Left ventricle myocardium superior (tissue), 1 donor: ENCODE measurements at places on chromosomes 1 and 21.

- no peak for DNase-seq
Observed at GRCh38 chr1:8787218-8787617, 30.2 kb downstream of the RERE start.

DNA sequence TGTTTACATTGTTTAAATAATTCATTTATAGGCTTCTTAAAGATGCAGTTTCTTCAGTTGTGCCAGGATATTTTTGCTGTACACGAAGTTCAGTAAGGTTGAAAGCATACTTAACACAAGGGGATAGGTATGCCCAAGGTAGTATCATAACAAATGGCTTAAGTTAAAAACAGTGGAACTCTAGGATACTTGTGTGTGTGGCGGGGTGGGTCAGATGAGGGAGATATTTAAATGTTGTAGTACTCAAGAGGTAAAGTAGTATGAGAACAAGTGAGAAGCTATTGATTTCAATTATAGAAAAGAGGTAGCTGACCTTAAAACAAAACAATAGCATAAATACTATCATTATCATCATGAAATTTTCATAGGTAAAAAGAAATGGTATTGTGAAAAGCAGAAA is 6.2 kb downstream of the LRRC7 start:
- no peak for DNase-seq

GRCh38 chr1:108011295-108011694 is 46.3 kb upstream of the VAV3 start:
- DNase-seq, result no peak

DNA sequence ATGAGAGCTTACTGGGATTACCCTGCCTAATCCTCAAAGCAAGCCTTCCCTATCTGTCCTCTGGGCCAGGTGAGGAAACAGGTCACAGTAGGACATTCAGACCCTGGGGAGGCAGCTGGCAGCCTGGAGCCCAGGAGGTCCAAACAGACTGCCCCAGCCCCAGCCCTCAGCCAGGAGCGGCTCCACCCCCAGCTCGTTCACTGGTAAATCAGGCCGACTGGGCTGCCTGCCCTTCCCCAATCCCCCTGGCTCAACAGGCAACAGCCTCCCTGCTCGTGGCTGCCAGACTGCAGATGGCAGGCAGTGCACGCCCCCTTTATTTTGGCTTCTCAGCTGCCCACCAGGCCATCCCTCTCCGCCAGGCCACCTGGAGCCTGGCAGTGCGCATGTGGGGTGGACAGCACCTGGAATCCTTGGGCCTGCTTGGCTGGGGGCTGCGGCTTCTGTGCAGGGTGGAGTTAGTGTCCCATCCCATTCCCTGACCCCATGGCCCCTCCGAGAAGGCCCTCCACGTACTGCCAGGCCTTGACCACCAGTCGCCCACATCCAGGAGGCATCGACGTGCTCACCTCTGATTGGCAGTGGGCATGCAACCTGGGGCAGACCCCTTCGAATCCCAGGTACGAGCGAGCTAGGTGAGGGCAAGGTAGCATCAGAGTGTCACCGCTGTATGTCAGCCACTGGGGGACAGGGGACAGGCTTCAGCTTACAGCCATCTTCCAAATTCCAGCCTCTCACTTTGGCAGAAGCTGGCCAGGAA is 11.2 kb upstream of the ZNF670 start:
- no peak for DNase-seq

- peak; percentile 88 for DNase-seq
Observed at GRCh38 chr1:167819849-167820683, 93.9 kb downstream of the ADCY10 start.

GRCh38 chr1:228148935-228149405 is 760 bp upstream of the GJC2 start:
- DNase-seq, result peak; percentile 34

DNA sequence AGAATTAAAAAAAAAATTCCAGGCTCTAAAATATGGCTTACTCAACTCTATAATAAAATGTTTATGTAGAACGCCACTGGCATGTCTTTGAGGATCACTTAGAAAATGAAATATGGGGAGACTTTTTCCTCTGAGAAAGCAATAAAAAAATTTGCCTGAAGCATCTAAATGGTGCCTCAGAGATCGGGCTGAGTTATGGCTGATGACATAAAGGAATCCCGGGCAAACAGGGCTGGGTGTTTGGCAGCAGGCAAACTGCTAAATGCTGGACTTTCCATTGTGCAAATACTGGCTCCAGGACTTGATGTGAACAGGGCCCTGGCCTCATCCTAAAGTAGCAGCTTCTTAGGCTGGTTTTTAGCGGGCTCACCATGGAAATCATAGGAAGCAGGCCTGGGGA is 44.5 kb upstream of the C1orf87 start:
- no peak for DNase-seq

- no peak for DNase-seq
Observed at GRCh38 chr1:14592004-14592631, 6.4 kb upstream of the KAZN start.

DNA sequence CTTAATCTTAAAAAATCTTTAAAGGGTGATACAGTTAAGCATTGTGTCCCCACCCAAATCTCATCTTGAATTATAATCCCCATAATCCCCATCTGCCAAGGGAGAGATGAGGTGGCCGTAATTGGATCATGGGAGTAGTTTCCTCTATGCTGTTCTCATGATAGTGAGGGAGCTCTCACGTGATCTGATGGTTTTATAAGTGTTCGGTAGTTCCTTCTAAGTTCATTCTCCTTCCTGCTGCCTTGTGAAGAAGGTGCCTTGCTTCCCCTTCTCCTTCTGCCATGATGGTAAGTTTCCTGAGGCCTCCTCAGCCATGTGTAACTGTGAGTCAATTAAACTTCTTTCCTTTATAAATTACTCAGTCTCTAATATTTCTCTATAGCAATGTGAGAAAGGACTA is 10.7 kb downstream of the DHRS3 start:
- no peak for DNase-seq

DNA sequence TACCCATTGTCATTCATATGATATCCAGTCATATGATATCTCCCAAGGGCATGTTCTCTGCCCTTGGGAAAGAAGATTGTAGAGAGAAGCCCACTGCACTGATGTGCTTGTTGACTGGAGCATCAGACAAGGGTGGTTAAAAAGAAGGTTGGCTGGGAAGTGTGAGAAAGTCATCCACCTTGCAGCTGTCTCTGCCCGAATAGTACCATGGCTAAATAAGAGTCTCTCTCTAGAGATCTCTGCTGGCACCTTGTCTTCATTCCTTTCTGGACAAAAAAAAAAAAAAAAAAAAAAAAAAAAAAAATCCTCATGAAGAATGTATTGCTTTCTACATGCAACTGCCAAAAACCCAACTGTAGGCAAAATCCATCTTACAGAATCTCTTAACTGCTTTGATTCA is 349.7 kb upstream of the ESRRG start:
- no peak for DNase-seq

DNA sequence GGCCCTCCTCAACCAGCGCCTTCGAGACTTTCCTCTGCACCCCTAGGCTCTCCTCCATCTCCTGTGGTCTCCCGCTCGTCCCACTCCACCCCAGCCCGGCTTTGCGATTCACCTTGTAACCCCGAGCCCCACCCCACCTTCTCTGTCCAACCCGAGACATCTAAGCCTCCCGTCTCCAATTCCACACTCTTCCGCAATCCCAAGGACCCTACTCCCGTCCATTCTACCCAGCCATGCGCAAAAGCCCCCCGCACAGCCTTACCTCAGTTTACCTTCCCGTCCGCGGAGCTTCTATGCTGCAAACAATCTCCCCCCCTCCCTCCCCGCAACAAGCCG is 174 bp downstream of the SH3BP5L start:
- DNase-seq, result peak; percentile 44

- peak; percentile 77 for DNase-seq
Observed at GRCh38 chr1:2174348-2175054, 20.1 kb downstream of the FAAP20 start.

DNA sequence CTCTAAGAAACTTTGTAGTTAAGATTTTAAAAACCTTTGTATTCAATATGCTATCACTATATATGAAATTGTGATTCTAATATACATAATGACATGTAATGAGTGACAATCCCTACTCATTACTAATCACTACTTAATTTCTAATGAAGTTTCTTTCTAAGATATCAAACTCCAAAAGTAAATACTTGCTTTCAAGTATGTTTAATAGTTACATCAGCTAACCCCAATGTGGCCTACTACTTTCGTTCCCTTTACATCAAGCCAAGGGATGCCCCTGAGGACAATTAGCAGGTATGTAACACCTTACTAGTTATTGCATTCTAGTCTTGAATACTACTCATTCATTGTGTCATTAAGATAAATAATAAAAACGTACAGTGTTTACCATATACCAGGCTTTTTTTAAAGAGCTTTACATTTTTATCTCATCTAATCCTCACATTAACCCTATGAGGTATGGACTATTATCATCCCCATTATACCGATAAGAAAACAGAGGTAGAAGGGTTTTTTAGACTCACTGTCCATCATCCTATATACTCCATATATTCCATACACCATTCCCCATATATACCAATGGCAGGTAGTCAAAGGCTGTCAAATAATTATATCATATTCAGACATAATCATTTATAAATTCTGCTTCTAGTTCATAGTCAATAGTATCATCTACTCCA is 4.2 kb downstream of the PPP1R15B start:
- no peak for DNase-seq

DNA sequence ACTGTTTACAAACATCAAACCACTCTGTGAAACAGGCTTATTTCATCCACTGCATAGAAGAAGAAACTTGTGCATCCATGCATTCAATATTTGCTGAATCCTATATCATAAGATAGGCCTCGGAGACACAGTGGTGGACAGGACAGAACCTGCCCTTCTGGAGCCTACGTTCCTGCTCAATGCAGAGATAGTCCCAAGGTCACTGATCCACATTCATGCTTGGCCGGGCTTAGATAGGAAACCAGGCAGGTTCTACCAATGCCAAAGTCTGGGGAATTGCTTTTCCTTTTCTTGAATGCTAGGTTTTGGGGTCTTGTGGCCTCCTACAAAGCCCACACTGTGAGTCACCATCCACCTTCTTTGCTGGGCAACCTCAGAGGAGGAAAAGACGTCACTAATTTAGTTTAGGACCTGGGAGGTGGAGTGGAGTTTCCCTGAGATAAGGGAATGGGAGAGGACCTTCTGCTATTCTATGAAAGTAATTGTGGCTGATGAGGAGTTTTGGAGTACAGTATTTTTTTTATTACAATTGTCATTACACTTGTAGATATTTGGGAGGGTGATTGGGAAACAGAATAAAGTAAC is 99.7 kb upstream of the CD34 start:
- no peak for DNase-seq

GRCh38 chr1:239367196-239367810 is 19.1 kb upstream of the CHRM3 start:
- DNase-seq, result no peak

- DNase-seq, result no peak
Observed at GRCh38 chr1:110408488-110408887, 994 bp upstream of the LAMTOR5 start.

DNA sequence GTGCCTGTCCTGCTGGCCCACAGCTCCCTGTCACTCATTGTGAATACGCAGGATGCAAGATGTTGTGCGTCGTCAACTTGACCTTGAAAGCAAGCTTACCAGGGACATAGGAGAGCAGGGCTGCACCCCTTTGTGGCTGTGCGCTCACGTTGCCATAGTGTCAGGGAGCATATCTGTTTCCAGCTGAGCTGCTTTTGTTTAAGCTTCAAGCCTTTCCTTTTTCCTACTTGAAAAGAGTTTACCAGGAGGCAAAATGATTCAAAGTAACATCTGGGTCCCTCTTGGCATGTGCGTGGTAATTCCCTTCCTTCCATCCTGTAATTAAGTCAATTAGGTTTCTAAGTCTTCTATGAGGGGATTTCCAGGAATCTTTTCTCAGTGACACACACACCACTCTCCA is 537.1 kb downstream of the AJAP1 start:
- DNase-seq, result no peak

DNA sequence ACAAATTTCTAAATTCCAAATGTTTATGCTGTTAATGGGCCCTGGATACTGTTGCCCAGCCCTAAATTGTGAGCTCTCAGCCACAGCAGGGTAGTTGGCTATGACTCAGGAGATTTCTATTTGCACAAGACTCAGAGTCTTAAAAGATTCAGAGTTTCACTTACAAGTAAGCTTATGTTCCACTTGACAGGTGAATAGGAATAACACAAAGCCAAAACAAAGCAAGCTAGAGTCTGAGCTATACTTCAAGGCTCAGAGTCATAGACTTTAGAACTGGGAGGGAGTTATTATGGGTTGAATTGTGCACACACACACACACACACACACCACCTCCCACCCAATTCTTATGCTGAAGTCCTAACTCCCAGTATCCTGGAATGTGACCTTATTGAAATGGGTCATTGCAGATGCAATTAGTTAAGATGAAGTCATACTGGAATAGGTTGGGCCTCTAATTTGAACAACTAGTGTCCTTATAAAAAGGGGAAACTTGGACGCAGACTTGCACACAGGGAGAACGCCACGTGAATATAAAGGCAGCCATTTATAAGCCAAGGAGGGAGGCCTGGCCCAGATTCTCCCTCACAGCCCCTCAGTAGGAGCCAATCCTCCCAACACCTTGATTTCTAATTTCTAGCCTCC is 30.2 kb downstream of the PRDX6 start:
- DNase-seq, result no peak

GRCh38 chr1:40653851-40654537 is 11.5 kb downstream of the RIMS3 start:
- no peak for DNase-seq

DNA sequence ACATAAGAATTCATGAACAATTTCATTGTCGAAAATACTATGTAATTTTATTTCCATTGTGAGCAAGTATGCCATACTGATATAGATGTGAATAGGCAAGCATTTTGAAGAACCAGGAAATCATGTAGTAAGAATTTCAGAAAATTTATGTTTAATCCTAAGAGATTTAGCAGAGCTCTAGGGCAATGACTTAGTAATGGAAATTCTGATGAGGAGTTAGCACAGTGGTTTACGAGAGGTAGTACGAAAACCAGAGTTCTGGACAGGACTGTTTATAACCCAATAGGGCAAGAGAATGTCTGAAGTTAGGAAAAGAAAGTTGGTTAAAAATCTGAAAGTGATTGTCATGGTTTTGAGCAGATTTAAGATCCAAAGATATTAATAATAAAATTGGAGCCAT is 439.6 kb upstream of the DEPDC1 start:
- DNase-seq, result no peak

DNA sequence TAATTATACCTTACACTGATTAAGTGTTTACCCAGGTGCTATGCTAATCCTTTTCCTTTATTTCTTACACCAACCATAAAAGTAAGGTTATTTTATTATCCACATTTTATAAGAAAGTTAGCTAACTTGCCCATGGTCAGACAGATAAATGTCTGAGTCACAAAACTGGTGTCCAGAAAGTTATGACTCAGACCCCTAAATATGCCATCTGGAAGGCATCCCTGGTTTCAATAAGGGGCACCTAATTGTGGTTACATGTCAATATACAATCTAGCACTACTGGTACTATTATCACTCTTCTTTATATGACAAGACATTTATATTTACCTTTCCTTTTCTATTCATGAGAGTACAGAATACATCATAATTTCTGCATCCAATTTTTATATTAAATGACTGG is 496.5 kb upstream of the ADGRL2 start:
- no peak for DNase-seq

GRCh38 chr1:193569096-193569982 is 382.9 kb upstream of the B3GALT2 start:
- DNase-seq, result no peak
